ENCODE measurements at places on chromosomes 6 and 20. TPM values are rescaled to one million over a fixed set of nuclear protein-coding genes. Genes with fewer than 3 reads are reported as not detected.

The TP53TG5 gene
- total RNA-seq, result not detected

The SLC32A1 gene
- not detected for total RNA-seq

The VNN1 gene
- not detected for total RNA-seq

The THBD gene
- not detected for total RNA-seq
